ENCODE measurements at places on chromosomes 4 and X.

DNA sequence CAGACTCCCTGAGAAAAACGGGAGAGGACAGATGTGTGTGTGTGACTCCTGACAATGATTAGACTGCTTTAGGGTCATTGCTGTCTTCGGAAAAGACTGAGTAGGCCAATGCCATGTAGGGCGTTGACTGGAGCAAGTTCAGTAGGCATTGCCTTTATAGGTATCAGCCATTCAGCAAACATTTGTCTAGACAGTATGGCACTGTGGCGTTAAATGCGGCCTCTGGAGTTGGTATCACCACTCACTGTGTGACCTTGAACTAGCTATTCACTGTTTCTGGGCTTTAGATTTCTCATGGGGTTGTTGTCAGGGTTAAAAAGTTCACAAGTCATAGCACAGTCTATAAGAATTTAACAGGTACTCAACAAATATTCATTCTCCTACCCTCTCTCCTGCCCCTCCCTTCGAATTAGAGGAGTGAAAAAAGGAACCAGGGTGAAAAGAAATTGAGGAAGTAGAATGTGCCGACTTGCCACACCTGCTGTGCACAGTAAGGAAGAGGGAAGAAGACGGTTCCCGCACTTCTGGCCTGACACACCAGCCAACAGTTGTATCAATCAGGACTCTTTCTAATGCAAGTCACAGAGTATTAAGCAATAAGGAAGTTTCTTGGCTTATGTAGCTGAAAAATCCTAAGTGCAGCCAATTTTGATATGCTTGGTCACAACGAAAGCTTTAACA is 83.2 kb upstream of the PLAC8 start:
- DNase-seq: no peak

DNA sequence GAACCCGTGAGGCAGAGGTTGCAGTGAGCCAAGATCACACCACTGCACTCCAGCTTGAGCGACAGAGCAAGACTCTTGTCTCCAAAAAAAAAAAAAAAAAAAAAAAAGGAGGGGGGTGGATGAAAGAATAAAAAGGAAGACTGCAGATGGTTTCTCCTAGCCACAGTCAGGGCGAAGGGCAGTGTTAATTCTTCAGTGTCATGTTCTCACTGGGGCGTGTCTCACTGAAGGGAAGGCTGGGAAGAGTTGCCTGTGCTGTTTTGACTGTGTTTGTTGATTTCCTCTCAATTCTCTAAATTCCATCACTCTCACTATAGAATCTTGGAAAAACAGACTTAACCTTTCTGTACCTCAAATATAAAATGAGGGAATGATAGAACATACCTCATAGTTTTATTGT is 71.6 kb upstream of the DHX15 start:
- no peak for DNase-seq

DNA sequence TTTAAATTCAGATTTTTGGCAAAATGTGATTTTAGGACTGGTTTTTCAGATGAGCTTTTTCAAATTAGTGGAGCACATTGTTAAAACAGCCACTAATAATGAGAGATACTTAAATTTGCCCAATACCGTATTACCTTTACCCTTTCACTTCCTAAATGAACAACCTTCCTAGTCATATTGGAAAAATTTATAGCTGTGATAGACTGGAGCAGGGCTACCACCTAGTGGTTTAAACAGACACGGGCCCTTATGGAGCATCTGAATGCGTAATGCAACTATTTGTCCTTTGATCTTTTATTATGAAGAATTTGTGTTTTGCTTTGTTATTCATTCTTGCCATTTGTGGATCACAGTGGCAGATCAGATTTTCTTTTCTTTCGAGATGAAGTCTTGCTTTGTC is 72.7 kb downstream of the KDM6A start:
- no peak for DNase-seq

DNA sequence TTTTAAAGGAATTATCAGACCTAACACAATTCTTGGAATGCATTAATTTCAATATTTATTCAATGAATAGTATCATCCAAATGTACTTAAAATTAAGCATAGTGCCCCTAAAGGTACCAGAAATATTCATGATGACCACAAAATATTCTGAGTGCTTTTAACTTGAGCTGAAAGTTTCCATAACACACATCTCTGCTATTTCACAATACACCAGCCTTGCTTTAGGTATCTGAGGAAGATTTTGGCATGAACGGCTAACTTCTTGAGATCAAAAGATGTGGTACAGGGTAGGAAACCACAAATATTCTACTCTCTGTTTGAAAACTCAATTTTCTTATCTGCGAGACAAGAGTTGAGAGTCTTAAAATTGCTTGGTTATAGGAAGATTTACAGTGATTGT is 538.3 kb upstream of the PCDH7 start:
- no peak for DNase-seq

- DNase-seq: peak; percentile 80
Observed at GRCh38 chr4:107896158-107896645, 35.1 kb upstream of the CYP2U1 start.

DNA sequence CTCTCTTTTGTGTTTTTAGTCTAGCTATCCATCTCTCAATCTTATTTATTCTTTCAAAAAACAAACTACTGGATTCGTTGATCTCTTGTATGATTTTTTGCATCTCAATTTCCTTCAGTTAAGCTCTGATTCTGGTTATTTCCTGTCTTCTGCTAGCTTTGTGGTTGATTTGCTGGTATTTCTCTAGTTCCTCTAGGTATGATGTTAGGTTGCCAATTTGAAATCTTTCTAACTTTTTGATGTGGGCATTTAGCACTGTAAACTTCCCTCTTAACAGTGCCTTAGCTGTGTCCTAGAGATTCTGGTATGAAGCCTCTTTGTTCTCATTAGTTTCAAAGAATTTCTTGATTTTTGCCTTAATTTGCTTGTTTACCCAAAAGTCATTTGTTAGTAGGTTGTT is 15.2 kb upstream of the NEXMIF start:
- no peak for DNase-seq

DNA sequence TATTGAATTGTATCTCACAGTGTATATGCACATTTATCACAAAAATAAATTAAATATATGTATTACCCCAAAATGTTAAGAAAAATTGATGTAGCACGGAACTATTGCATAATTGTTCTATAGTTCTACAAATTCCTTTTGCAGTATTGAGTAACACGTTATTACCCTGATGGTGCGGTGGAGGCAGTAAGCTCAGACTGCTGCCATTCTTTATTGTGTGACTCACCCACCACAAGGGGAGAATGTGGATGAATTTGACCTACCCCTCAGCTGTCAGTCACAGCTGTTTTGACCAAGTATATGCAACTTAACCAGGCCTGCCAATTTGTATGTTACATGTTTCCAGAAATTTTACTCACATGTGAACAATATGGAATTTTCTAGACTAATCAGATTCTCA is 506.6 kb downstream of the SH3BGRL start:
- DNase-seq: no peak

DNA sequence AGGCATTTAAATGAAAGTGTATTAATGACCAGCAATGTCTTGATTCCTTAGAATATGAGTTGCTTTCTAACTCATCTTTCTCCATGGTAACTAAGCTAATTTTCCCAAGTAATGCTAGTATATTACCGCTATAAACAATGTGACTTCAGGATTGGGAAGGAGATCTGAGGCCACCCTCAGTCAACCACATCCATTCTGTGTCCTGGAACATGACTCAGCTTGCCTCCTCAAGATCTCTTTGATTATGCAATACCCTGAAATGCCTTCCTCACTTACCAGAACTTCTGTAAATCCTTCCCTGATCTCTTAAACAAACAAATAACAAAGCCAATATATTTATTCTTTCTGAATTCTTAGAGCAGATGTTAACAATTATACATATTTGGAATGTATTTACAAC is 1495.5 kb downstream of the PCDH18 start:
- no peak for DNase-seq

DNA sequence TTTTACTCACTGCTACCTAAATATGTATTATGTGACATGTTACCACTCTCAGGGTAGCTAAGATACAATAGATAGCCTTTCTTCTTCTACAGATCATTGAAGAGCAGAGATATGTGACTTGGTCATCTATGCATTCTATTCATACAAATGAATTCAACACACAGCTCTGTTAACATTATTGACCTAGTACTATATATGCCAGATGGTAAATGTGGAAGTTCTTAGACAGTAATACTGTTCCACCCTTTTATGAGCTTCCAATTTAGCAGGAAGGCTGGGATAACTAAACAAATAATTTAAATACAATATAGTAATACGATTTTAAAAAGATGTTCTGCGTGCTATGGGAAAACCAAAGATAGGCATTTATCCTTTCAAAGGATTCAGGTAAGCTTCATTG is 76.0 kb downstream of the SYTL5 start:
- no peak for DNase-seq

DNA sequence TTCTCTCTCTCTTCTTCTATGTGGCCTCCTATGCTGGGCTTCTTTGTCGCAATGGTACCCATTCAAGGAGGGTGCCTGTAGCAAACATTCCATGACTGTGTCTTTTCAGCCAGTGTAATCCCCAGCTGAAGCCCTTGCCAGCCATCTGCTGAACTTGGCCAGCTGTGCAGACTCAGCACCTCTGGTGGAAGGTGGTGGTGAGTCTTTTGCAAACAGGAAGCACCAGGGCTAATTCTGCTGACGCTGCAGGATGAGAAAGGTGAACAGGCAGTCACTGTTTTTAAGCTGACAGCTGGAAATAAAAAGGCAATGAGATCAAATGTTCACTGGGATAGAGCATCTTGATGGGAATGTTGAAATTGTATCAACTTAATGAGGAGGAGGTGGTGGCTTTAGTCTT is 298.7 kb upstream of the CLNK start:
- no peak for DNase-seq

DNA sequence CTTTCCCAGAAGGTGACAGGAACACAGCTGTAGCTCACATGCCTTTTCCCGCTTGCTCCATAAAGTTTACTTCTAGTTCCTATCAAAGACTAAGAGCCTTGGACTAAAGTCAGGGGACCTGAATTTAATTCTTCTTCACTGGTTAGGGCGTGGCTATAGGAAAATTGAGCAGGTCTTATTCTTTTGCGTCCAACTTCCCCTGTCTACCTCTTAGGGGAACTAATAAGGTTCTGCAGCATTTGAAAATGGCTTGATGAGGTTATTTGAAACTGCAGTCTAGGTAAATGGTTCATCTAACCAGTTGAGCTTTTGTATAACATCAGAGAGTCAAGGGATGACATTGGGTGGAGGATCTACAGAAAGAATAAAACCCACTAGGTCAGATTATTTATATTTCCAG is 2.6 kb downstream of the ARHGAP10 start:
- no peak for DNase-seq

DNA sequence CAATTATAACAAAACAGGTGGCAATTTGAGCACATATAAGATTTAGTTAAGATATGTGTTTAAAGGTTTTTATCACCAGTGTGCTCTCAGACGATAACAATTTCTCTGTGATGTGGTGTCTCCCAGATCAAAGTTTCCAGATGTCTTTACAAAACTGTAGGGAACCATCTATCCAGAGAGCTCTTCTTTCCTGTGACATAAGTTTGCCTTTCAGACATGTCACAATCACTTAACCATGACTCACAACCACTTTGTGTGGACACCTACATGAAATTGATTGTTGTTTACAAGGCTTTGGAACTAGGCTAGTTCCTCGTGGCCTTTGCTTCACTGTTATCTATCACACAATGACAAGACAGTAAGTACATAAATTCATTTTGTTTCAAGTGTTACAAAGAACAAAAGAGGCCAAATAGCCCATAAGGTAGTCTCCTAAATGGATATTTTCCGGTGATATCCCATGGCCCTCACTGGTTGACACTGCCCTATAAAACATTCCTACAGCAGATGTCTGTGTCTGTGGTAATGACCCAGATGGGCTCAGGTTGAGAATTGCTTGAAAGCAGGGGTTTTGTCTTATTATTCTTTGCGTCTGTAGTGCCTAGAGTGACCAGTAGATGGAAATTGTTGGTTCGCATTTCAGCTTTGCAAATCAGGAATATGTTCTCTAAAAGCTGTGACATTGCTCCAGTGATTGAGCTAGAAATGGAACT is 297.8 kb upstream of the FAM241A start:
- DNase-seq: no peak

DNA sequence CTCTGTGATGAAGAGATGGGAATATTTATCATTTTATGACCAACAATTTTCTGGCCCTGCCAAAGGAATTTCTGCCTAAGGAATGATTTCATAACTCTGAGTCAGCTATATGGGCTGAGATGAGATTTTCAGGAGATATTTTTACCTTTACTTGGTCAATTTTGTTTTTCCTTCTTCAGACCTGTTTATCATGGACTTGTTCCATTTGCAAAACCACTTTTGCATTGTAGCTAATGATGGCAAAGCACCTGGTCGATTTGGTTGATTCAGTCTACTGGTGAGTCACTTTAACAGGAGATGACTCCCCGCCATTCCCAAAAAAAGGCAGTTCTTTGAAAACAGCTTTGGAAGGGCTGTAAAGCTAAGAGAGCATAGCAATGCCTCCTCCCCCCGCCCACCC is 53.3 kb downstream of the TEX13A start:
- DNase-seq: no peak

GRCh38 chrX:119899125-119899524 is 3.4 kb downstream of the AKAP14 start:
- no peak for DNase-seq

DNA sequence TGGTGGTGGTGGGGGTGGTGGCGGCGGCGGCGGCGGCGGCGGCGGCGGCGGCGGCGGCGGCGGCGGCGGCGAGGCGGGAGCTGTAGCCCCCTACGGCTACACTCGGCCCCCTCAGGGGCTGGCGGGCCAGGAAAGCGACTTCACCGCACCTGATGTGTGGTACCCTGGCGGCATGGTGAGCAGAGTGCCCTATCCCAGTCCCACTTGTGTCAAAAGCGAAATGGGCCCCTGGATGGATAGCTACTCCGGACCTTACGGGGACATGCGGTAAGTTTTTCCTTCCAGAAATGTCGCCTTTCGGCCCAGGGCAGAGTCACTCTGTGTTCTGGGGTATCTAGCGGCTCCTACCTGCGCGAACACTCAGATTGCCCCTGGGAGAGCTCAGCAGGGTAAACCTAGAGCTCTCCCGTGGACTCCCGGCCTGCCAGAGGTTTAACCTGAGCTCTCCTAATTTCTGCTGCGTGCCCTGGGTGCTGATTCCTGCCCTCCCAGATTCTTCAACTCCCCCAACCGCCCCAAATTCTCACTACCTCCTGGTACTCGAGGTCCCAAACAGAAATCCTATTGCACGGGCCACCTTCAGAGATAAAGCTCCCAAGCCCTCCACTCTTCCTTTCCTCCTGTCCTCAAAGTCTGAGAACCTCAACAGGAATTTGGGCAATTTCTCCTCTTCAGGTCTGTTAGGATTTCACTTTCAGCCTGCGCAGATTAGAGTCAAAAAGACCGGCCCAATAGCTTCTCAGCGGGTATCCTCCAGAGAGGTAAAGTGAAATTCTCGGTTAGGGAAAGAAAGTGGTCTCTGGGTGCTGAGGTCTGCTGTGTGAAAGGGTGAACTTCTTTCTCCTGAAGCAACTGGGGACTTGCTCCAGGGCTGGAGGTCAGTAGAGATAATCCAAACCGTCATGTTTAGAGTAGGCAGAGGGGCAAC is 2.9 kb downstream of the AR start:
- DNase-seq: no peak

DNA sequence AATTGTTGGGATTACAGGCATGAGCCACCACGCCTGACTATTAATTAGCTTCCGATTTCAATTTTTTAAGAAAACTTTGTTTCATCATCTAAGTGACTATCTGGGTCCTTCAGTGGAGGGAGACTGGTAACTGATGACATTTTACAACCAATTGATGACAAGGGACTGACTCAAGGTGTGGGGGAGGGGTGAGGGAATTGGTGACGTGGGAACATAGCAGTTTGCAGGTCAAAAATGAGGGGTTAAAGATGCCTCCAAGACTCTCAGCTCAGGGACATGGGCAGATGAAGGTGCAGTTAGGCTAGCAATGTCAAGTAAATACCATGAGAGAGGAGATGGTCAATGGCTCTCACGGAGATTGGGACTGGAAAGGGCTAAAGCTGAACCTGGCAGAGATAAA is 5.7 kb upstream of the FAM9C start:
- DNase-seq: no peak
